Activated CD4-positive, alpha-beta T cell treated with anti-CD3 and anti-CD28 coated beads for 1 hour (primary cell): ENCODE measurements at places on chromosomes 7 and 10.

- DNase-seq = no peak
These were observed 9.3 kb downstream of the RASGEF1A start for GRCh38 chr10:43257347-43258210.

GRCh38 chr10:98404571-98405359 lies 10.2 kb downstream of the PYROXD2 start:
- no peak for DNase-seq

GRCh38 chr7:2864204-2864985 lies 20.3 kb upstream of the GNA12 start:
- DNase-seq = no peak

DNA sequence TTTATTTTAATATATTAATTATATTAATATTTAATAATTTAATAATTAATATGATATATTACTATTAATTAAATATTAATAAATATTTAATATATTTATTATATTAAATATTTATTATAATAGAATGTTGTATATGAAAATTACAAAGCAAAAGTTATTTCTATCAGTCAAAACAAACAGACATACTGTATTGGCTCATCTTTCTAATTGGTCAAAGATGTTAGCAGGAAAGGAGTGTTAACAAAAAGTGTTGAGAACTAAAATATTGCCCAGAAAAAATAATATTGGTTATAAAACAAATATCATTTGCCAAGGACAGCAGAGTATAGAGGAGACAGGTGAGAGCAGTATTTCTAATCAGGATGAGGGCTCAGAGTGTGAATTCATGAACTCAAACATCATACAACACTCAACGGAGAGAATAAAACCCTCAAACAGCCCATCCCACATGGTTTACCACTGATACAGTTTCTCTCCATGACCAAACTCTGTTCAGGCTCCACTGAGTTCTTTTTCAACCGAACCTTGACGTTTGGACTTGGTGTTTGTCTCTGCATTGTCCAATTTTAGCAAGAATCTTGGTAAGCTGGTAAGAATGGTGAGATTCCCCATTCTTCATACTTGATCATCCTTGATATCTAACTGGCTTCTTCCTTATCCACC lies 58.0 kb downstream of the TSPAN12 start:
- no peak for DNase-seq

DNA sequence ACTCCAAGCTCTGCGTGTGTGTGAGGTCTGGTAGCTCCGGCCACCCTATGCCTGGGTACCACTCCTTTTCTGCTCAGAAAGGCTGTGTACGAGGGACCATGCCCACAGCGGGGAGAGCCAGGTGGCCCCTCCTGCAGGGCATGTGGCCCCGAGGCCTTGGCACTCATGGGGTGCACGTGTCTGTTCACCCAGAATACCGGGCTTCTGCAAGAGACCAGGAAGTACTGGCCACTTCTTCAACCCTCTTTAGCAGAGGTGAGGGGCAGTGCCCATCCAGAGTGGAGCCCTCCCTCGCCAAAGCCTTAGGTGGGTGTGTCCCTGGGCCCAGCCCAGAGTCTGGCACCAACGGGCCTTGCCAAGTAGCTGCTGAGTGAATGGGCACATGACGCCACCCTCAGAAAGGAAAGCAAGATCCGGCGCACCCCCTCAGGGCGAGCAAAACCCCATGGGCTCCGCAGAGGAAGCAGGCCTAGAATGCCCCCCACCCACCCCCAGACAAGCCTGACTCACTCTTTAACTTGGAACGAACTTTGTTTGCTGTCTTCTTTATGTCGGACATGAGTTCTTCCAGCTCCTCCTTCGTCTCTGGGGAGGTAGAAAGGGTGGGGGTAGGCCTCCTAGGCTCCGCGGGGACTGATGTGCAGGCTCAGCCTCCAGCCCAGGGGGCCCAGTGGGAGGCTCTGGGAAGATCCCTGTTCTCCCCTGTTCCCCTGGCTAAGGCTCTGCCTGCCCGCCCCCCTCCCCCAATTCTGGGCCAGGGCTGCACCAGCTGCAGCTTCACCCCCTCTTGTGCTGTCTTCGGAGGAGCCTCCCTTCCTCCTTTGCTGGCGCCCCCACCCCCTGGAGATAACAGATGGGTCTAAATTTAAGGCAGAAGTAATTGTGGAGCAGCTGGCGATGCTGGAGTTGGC lies 14.6 kb downstream of the STX1A start:
- DNase-seq = no peak

DNA sequence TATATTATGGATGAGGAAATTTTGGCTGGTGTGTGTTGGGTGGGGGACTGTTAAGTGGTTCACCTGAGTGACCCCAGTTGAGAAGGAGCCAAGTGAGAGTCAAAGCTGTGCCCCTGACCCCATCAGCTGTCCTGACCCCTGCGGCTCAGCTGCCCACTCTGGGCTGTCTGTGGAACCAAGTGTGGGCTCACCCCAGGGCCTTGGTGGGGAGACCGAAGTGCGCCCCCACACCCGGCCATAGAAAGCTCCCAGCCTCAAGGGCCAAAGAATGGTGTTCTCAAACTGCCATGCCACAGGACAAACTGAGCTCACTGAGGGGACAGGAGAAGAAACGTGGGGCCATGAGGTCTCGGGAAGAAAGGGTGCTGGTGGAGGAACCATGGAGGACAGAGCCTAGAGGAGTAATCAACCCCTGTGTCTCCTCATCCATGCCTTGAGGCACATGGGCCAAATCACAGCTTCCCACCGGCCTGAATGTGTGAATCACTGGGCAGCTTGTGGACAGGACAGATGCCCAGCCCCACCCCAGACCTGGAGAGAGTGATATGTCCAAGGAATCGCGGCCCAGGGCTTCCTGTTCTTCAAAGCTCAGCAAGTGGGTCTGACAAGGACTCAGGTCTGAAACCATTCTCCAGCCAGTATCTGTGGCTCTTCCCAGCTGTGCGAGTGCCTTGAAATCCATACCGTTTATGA lies 86.2 kb upstream of the CACUL1 start:
- DNase-seq = no peak

DNA sequence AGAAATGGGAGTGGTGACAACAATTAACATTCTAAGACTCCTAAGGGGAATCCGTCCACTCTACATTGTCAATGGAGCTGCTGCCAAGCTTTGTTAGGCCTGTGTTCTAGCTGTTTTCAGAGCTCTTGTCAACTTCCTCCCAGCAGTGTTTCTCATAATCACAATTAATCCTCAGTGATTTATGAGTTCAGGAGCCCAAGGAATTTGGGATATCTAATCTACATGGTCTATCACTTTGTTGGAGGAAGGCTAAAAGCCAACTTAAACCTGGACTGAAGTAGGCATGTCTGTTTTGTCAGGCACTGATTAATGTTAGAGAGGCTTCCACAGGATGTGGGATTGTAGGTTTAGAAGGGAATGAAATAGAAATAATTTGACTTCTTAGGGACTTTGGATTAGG lies 10.2 kb upstream of the OR2F2 start:
- DNase-seq = no peak

GRCh38 chr7:107359520-107360316 lies 110.1 kb upstream of the GPR22 start:
- DNase-seq = no peak

DNA sequence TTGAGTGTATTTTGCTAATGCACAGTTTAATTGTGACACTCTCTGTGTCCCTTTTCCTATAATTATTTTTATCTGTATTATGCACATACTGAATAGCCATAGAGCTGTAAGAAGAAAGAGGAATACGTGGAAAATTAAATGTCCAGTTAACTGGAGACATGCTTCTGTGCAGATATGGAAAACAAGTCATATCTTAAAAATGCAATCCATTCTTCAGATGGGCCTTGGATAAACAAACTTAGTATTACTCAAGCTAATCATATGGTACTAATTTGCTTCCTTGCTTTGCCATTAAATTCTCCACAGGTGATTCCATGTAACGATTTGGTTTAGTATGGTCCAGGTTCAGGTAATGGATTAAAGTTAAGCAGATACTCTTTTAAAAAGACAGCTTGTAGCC lies 201.2 kb upstream of the CELF2 start:
- no peak for DNase-seq

- DNase-seq = no peak
These were observed 31.9 kb upstream of the ADCYAP1R1 start for GRCh38 chr7:31020161-31020560.

DNA sequence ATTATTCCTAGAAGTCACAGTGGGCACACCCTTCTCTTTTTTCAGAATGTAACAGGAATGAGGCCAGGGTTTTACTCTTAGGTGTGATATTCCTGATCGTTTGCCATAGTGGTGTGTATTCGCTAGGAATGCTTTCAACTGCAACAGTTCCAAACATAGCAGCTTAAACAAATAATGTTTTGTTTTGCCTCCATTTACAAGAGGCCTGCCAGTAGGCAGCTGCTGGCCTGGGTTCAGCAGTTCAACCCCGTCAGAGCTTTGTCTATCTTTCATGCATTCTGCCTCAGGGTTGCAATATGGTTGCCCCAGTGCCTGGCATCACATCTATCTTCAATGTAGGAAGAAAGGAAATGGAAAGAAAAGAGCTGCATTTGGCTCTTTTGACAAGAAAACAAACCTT lies 21.7 kb upstream of the RET start:
- no peak for DNase-seq

- no peak for DNase-seq
These were observed 107.4 kb downstream of the DNAJB6 start for GRCh38 chr7:157444011-157444842.

DNA sequence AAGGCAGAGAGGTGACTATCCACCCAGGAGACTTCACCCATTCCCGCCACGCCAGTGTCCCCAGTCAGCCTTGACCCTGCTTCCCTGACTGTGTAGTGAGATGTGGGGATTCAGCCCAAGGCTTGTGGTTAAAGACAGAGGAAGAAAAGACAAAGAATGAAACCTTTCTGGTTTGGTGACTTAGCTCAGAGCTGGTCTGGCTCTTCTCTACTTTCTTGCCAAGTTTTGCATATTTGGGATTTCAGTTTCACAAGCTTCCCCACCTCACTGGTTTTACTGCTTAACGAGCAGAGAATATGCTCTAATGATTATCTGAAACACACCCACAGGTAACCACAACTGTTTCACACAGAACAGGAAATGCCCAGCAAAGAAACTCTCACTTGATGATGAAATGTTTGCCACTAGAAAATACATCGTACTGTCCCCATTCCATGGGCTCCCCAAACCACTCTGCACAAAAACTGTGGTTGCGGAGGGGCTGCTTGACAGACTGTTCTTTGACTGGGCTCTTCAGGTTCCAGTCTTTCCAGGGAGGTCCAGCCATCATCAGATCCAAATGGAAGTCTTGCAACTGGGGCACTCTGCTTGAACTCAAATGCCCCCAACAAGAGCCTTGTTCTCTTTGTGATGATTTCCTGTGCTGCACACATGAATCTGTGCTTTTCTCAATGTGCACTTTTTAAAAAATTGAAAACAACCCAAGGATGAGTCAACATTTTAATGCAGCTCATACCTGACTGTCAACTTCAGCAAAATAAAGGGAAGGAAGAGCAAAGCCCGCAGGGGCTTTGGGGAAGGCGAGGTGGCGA lies 95.5 kb downstream of the CTBP2 start:
- no peak for DNase-seq

- DNase-seq = no peak
These were observed 58.7 kb upstream of the COL1A2 start for GRCh38 chr7:94336009-94336408.

DNA sequence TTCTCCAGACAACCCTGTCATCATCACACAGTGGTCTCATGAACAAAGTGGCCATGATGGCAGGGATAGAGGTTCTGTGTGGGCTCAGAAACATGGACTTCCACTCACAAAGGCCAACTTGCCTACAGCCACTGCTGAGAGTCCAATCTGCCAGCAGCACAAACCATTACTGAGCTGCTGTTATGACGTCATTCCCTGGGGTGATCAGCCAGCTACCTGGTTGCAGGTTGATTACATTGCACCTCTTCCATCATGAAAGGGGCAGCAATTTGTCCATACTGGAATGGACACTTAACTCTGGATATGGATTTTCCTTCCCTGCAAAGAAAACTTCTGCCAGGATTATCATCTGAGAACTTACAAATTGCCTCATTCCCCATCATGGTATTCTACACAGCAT lies 1275.9 kb downstream of the TYW1 start:
- DNase-seq = no peak

- no peak for DNase-seq
These were observed 120.3 kb downstream of the ANLN start for GRCh38 chr7:36509962-36510361.

GRCh38 chr10:59393349-59393748 lies 31.0 kb upstream of the FAM13C start:
- DNase-seq = no peak

DNA sequence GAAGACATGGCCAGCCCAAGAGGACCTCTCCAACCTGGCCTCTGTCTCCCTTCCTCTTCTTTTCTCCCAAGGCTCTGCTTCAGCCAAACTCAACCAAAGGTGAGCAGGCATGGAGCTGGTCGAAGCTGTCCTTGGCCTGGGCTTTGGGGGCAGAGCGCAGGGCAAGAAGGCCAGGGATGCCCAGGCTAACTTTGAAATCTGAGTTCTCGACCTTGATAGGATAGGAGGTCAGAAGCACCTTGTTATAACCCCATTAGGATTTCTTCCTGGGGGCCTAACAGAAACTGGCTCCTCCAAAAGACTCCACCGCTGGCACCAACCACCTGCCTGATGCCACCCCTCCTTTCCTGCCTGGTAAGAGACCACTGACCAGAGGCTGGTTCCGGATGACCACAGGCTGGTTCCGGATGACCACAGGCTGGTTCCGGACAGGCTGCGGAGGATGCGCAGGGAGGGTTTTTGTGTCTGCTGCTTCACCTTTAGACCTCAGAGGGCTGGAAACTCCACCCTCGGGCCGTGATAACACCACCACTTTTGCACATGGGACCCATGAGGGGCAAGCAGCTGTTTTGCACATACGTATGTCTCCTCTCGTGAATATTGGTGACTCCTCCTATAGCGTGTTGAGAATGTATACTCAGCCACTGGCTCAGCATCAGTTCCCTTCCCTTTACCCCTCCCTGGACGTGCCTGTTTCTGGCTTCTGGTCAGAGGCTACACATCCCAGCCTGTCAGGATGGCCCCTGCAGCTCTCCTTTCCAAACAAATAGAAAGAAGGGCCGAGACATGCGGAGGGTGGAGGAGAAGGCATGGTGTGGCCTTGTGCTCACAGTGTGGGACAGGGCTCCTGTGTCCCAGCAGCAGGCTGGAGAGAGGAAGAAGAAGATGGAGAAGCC lies 140.1 kb downstream of the DNAJB6 start:
- DNase-seq = no peak

DNA sequence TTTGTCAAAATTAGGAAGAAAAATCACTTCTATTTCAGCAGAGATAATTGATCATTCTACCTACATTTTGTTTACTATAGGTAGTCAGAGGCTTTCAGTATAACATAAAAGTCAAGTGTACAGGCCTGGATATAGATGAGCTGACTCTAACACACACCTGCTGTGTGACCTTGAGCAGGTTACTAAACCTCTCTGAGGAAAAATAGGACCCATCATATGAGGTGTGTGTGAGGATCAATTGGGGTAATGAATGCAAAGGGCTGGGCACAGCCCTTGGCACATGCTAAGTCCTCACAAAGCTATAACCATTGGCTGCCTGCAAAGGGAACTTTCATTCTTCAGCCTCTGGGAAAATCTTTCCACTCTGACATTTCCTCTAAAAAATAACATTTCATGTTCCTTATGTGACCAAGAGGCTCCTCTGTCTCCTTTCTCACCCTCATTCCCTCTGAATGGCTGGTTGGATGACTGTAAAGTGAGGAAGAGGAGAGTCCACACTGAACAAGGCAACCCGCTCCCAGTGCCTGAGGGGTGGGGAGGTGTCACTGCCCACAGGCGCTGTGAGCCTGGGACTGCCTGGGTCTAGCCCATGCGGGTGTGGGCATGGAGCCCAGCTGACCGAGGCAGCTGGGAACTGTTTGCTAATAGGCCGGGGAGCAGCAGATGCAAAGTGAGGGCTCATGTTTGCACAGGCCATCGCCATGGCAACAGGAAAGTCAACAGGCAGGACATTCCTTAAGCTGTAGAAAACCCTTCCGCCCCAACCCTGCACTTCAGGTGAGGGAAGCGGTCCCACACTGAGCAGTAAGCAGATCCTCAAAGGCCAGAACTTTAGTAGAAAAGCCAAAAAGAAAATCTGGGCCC lies 36.8 kb downstream of the MYOF start:
- DNase-seq = no peak
